ENCODE measurements at places on chromosomes 16 and 17. TPM values are rescaled to one million over a fixed set of nuclear protein-coding genes. Genes with fewer than 3 reads are reported as not detected.

DNA sequence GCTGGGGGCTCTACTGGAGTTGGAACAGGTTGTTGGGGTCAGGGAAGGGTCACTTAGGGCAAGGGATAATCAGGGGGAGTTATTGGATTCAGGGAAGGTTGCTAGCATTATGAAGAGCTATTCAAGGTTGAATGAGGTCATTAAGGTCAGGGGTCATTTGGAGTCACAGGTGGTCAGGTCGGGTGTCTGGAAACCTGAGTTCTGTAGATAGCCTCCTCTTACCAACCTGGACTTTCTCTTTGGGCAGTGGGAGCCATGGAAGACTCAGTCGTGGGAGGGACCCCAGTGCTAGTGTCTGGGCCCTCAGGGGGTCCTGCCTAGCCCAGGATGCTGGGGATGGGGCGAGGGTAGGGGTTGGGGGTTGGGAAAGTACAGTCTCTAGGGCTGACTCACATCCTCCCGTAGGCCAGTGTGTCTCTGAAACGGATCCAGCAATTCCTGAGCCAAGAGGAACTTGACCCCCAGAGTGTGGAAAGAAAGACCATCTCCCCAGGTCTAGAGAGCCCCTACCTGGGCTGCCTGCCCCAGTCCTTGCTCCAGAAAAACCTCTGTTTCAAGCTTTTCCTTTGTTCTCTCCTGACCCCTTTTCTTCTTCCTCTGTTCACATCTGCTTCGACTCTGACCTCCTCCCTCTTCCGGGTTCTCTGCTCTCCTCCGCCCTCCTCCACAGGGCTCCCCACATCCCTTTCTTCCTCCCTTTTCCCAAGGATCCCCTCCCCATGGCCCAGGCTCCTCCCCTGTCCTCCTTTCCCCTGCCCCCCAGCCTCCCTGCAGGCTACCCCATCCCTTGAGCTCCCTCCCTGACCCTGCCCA lies 33.5 kb downstream of the ABCC3 start:
- DNase-seq: no peak

- no peak for DNase-seq
Observed at GRCh38 chr16:80896776-80897175, 92.4 kb upstream of the CDYL2 start.

GRCh38 chr17:841313-841712 lies 59.2 kb downstream of the MRM3 start:
- no peak for DNase-seq

- DNase-seq: no peak
Observed at GRCh38 chr17:75874323-75875181, 3.8 kb downstream of the TRIM47 start.

- no peak for DNase-seq
Observed at GRCh38 chr16:71622088-71622487, 3.9 kb upstream of the MARVELD3 start.

- DNase-seq: no peak
Observed at GRCh38 chr16:58670946-58671583, 13.5 kb downstream of the SLC38A7 start.

- no peak for DNase-seq
Observed at GRCh38 chr17:73548620-73549311, 95.5 kb downstream of the SDK2 start.

GRCh38 chr16:16996827-16997226 lies 473.9 kb downstream of the XYLT1 start:
- DNase-seq: no peak

DNA sequence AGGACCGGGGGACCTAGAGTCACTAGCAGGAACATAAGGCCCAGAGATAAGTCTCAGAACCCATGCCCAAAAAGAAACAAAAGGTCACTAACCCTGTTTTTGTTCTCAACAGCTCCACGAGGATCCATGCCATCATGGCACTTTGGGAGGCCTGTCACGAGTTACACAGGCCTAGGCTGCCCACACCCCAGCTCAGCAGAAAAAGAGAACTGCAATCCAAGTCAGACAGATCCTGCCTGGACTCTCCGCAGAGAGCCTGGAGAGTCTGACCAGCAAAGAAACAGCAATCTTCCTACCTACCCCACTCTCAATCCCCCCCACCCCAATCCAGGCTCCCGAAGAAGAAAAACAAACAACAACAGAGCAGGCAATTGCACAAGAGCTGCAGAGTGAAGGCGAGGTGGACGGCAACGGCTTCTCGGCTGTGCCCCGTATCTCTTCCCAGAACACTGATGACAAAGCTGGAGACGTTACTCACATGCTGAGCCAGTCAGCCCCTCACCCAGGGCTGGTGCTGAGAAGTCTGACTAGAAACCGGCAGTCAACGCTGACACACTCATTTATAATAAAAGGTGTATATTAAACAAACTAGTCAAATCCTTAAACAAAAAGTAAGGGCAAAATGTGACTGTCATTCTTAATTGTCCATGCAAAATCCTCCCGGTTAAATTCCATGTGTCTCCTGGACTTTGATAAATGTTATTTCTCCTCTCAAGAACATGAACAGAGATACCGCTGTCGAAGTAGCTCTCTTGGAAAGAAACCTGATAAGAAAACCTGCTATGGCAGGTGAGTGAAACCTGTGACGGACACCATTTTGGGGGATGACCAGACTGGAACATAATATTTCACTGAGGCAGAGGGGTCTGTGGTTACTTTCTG lies 89.3 kb downstream of the SMG6 start:
- peak; percentile 71 for DNase-seq

DNA sequence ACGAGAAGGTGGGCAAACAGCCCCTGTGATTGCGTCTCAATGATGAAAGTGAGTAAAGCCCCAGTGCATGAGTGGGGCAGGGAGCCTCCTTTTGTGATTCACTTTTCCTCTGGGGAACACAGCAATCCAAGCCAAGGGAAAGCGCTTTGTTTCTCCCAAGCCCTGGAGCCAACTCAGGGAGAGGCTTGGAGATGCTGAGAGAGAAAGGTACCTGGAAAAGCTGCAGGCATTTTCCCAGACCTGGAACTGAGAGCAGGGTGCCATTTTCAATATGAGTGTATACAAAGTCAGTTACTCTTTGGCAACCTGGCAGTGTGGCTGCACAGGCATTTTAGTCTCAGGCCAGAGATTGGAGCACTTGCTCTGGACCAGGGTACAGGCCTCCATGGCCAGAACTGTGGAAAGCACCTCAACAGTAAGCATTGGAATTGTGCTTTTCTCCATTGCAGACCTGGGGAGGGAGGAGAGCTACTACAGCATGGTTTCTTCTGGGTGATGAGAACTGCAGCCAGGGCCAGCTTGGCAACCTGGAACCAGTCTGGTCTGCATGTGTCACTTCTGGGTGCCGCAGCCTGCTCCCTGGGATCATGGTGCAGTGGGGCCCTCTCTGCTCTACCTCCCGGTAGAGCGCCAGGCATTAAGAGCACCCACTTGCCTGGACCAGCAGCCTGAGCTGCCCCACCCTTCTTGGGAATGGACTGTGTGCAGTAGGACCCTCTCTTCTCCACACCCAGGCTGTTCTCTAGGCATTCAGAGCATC lies 89.0 kb upstream of the CDH5 start:
- DNase-seq: no peak

DNA sequence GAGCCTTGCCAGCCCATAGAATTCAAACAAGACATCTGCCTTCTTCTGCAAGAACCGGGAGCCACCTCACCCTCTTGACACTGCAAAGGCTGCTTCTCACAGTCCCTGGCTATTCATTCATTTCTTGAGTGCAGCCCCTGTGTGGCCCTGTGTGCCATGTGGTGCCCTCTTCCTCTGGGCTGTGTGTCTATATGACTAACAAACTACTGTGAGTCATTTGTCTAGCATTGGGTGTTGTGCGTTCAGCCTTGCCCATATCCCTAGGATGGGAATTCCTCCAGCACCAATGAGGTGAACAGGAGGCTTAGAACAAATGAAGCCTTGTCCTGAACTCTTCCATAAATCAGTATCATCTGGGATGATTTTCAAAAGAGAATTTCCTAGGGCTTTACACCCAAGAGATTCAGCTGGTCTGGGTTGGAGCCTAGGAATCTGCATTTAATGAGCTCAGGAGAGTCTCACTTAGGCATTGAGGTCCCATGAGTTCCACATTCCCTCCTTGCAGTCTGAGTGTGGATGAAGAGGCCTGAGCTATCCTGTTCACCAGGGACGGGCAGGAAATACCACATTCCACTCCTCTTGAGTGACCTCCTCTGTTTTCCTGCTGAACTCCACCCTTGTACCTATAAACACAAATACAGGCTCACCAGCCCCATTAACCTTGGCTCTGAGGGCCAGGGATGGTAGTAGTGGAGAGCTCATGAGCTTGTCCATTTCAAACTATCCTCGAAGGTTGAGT lies 308.7 kb upstream of the N4BP1 start:
- DNase-seq: no peak

- no peak for DNase-seq
Observed at GRCh38 chr17:57530026-57530425, 215.1 kb downstream of the CCDC182 start.

Gene JPH3
- total RNA-seq: 0.08 TPM

Gene HOXB4
- 0.75 TPM for total RNA-seq

Gene SOX9
- 10.9 TPM for total RNA-seq

Gene MYH8
- total RNA-seq: not detected

Measured in Right ventricle myocardium superior (tissue), 1 donor.